ENCODE measurements at places on chromosomes 4 and X.
A peak's percentile ranks its signal among the peaks of the same experiment; 100 is the strongest.

GRCh38 chrX:73930300-73930699 lies 367.3 kb downstream of the CHIC1 start:
- no peak for DNase-seq

DNA sequence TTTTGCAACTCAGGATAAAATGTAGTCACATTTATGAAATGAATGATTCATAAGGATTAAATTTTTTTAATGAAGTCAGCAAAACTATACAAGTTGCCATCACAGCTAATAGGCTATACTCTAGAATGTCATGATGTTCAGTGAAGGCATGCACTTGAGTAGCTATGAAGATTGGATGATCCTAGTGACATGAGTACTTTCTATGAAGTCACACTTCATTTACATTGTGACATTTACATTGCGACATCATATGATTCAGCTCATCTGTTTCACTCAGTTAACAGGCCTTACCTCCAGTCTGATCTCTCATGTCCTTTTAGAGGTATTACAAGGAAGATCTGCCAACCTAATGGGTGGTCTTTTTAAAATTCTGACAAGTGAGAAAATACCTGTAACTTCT lies 82.7 kb upstream of the FGF13 start:
- no peak for DNase-seq

- DNase-seq = peak; percentile 36
Measured at GRCh38 chr4:8010618-8011017, 71.0 kb upstream of the AFAP1 start.

GRCh38 chr4:177450426-177451107 lies 8.3 kb upstream of the AGA start:
- DNase-seq = no peak

DNA sequence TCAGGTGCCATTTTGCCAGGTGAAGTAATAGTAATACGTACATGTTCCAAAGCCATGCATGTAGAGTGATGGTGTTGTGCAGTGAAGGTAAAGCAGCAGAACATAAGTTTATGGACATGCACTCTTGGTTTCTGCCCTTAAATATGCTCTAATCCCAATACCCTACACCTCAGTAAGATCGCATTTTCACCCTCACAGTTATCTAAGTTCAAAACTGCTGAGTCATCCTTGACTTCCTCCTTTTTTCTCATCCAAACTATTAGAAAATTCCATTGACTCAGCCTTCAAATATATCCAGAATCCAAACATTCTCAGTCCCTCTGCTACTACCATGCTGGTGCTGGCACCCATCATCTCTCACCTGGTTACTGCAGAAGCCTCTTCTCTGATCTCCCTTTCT lies 652.9 kb upstream of the IGFBP7 start:
- DNase-seq = no peak

DNA sequence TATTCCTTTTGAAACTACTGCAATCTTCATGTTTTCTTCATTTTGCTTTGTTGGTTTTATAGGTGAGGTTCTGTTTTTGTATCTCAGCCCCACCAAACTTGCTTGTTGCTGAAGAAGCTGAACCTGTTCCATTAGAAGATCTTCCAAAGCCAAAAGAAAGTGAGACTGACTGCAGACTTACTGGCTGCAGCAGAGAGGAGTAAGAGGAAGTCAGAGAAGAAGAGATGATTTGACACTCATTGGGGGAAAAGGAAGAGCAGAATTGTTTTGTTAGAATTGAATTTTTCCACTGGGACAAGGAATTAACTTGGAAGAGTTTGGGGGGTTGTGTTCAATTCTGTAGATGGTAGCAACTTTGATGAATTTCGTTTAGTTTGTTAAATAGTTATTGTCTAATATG lies 3.1 kb downstream of the TEX13D start:
- DNase-seq = no peak

DNA sequence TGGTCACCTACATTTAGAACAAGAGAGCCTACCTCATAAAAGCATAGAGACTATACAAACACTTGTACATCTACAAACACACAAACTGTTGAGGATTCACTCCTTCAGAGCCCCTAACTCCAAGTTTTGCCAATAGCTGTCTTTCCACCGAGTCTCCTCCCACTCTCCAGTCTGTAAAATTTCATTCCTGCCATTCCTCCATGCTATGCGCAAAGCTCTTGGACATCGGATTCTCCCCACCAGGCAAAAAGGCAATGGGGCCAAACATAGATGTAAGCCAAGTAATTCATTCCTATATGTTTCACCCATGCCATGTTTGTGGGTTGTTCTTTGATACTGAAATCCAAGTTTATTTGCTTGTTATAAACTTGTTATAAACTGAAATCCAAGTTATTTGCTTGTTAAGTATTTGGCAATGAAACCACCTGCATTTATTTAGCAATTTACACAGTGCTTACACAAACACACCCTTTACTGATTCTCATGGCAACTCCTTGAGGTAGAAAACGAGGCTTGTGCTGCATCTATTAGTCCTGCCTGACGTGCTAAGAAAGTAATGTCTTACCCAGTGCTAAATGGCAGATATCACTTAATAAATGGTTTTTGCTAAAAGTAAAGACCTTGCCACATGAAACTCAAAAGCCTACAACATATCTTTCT lies 91.1 kb downstream of the SCFD2 start:
- no peak for DNase-seq

GRCh38 chr4:179196511-179196910 lies 1754.3 kb upstream of the AGA start:
- DNase-seq = peak; percentile 6

All from MG63 (cell line).